ENCODE measurements at places on chromosomes 5 and 9. TPM values are rescaled to one million over a fixed set of nuclear protein-coding genes. Genes with fewer than 3 reads are reported as not detected.

GRCh38 chr5:174300941-174301761 lies 255.6 kb downstream of the NSG2 start:
- H3K27me3 ChIP-seq: peaks cover 38% of the 10 kb centered on the region
- H3K4me3 ChIP-seq: no peak overlapping the region
- H3K4me1 ChIP-seq: peaks cover 13% of the 10 kb centered on the region
- H3K36me3 ChIP-seq: peaks cover 4% of the 10 kb centered on the region
- no peak overlapping the region for H3K27ac ChIP-seq
- no peak for DNase-seq

GRCh38 chr9:90803860-90804593 lies 2.4 kb downstream of the SYK start:
- H3K36me3 ChIP-seq: peaks cover 2% of the 10 kb centered on the region
- H3K27ac ChIP-seq: no peak overlapping the region
- H3K4me3 ChIP-seq: no peak overlapping the region
- DNase-seq: no peak
- H3K27me3 ChIP-seq: peaks cover 58% of the 10 kb centered on the region

The RMI1 gene
- total RNA-seq: 7.7 TPM

The SLC34A1 gene
- not detected for total RNA-seq

The CCNI2 gene
- not detected for total RNA-seq

- H3K4me1 ChIP-seq: peaks cover 23% of the 10 kb centered on the region
- no peak for DNase-seq
- no peak overlapping the region for H3K27ac ChIP-seq
- no peaks in the 10 kb centered on the region for H3K27me3 ChIP-seq
These were observed 1.7 kb upstream of the CNTRL start for GRCh38 chr9:121073038-121073437.

DNA sequence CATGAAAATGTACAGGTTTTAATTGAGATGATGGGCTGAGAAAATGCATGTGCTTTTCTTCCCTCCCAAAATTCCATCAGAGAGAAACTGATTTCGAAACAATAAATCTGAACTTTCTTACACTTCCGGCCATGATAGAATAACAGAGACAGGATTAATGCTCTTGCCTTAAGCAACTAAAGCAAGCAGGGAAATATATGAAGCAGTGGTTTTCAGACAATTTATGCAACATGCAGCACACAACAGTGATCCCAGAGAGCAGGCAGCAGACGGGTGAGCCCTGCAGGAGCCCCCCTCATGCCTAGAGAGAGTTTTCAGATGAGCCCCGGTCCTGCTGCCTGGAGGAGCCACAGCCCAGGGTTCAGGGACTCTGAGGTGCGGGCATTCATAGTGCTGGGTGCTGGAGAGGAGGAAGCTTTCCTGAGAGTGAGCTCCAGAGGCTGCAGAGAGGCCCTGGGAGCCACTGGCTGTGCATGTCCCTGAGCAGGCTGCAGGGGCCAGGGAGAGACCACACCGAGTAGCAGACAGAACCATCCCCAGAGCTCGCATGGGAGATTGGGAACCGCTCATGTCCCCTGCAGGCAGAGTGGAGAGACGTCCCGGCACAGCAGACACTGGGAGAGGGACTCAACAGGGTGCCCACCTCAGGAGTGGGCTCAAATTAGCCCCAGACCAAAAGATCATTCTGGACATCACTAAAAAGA lies 143.5 kb downstream of the OLFM1 start:
- H3K27me3 ChIP-seq: peaks cover 46% of the 10 kb centered on the region
- no peak overlapping the region for H3K4me3 ChIP-seq
- peak; percentile 70 for DNase-seq
- H3K4me1 ChIP-seq: no peaks in the 10 kb centered on the region

The KIF12 gene
- 0.39 TPM for total RNA-seq

GRCh38 chr9:128555180-128555721 lies 2.9 kb downstream of the SPTAN1 start:
- H3K27ac ChIP-seq: no peak overlapping the region
- no peak overlapping the region for H3K4me3 ChIP-seq
- H3K27me3 ChIP-seq: no peaks in the 10 kb centered on the region
- no peaks in the 10 kb centered on the region for H3K36me3 ChIP-seq
- H3K4me1 ChIP-seq: peaks cover 48% of the 10 kb centered on the region

- DNase-seq: peak; percentile 93
- H3K4me3 ChIP-seq: no peak overlapping the region
- H3K36me3 ChIP-seq: peaks cover 17% of the 10 kb centered on the region
- H3K27me3 ChIP-seq: no peaks in the 10 kb centered on the region
- peaks cover 15% of the 10 kb centered on the region for H3K4me1 ChIP-seq
These were observed 12.3 kb downstream of the PRR7 start for GRCh38 chr5:177458912-177459350.

GRCh38 chr5:114857941-114858551 lies 311.7 kb downstream of the TRIM36 start:
- H3K4me1 ChIP-seq: no peaks in the 10 kb centered on the region
- H3K27me3 ChIP-seq: no peaks in the 10 kb centered on the region
- no peak for DNase-seq
- no peak overlapping the region for H3K4me3 ChIP-seq
- H3K27ac ChIP-seq: no peak overlapping the region

DNA sequence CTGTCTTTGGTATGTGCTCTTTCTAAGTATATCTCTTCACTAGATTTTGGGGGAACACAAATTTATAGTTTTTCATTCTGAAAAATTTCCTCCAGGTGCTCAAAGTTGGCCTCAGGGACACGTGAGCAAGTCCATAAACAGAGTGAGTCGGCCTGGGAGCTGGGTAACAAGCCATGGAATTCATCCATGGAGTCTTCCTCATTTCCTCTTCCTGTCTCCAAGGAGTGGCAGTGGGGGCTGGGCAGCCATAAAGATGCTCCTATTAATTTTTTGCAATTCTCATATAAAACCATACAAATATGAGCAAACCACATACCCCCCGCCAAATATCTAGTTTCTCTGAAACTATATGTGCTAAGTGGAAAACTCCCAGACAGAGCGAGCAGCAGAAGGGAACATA lies 136.6 kb upstream of the OTULINL start:
- H3K27me3 ChIP-seq: no peaks in the 10 kb centered on the region
- H3K4me1 ChIP-seq: peaks cover 93% of the 10 kb centered on the region
- H3K27ac ChIP-seq: peak overlapping the region; percentile 99
- no peak for DNase-seq
- H3K4me3 ChIP-seq: peak overlapping the region; percentile 36

DNA sequence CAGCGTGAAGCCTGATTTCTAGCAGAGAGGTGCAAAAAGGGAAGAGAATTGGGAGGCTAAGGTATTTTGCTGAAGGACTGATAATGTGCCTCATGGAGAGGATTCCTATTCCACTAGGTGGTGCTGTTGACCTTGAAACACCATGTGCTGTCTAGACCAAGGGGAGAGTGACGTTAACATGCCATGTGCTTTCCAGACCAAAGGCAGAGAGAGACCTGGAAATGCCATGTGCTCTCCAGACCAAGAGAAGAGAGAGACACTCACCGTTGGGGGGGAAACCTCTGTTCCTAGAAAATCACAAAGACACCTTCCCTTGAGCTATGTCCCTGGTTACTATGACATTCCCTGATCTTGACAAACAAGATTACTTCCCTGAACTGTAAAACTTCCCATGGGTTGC lies 286.0 kb upstream of the TUSC1 start:
- no peaks in the 10 kb centered on the region for H3K27me3 ChIP-seq
- no peak overlapping the region for H3K4me3 ChIP-seq
- H3K4me1 ChIP-seq: peaks cover 3% of the 10 kb centered on the region
- no peak overlapping the region for H3K27ac ChIP-seq

The FAM153A gene
- total RNA-seq: not detected

The BHMT gene
- not detected for total RNA-seq

The SLIT3 gene
- total RNA-seq: 119 TPM

- no peaks in the 10 kb centered on the region for H3K36me3 ChIP-seq
- DNase-seq: no peak
- H3K4me3 ChIP-seq: no peak overlapping the region
- peaks cover 4% of the 10 kb centered on the region for H3K27me3 ChIP-seq
- no peak overlapping the region for H3K27ac ChIP-seq
- H3K4me1 ChIP-seq: no peaks in the 10 kb centered on the region
These were observed 35.6 kb downstream of the CCL28 start for GRCh38 chr5:43376496-43377140.

The NMUR2 gene
- not detected for total RNA-seq

DNA sequence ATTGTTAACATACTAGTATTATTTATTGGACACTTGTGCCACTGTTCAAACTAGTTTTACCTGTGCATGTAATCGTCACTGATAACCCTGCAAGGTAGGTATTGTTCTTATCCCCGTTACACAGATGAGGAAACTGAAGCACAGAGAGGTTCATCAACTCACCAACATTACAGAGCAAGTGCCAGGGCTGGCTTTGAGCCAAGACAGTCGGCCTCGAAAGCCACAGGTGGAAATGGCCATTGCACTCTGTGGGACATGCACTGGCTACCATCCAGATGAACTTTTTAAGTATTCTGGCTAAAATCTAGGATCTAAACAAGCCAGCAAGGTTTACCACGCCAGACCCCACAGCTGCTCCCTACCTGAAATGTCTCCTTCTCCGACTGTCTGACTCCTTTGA lies 57.9 kb downstream of the TEX10 start:
- no peak overlapping the region for H3K4me3 ChIP-seq
- no peaks in the 10 kb centered on the region for H3K4me1 ChIP-seq
- H3K36me3 ChIP-seq: peaks cover 28% of the 10 kb centered on the region
- no peak overlapping the region for H3K27ac ChIP-seq
- no peaks in the 10 kb centered on the region for H3K27me3 ChIP-seq

GRCh38 chr9:126982215-126983002 lies 67.8 kb downstream of the RALGPS1 start:
- no peaks in the 10 kb centered on the region for H3K27me3 ChIP-seq
- DNase-seq: no peak
- no peak overlapping the region for H3K27ac ChIP-seq
- H3K4me3 ChIP-seq: no peak overlapping the region
- peaks cover 2% of the 10 kb centered on the region for H3K36me3 ChIP-seq
- H3K4me1 ChIP-seq: peaks cover 16% of the 10 kb centered on the region

DNA sequence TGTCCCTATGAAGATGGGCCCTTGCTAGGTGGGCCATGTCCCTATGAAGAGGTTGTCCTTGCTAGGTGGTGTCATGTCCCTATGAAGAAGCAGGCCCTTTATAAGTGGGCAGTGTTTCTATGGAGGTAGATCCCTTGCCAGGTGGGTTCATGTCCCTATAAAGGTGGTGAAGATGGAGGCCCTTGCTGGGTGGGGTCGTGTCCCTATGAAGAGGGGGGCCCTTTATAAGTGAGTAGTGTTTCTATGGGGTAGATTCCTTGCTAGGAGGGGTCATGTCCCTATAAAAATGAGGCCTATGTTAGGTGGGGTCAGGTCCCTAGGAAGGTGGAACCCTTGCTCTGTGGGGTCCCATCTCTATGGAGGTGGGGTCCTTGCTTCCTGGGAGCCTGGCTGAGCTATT lies 283.4 kb upstream of the IRX2 start:
- H3K36me3 ChIP-seq: no peaks in the 10 kb centered on the region
- H3K4me3 ChIP-seq: no peak overlapping the region
- H3K27ac ChIP-seq: no peak overlapping the region
- H3K4me1 ChIP-seq: no peaks in the 10 kb centered on the region

The CDC20B gene
- not detected for total RNA-seq

The GRIN3A gene
- not detected for total RNA-seq

GRCh38 chr5:108813673-108814072 lies 66.0 kb downstream of the FER start:
- no peaks in the 10 kb centered on the region for H3K36me3 ChIP-seq
- no peaks in the 10 kb centered on the region for H3K27me3 ChIP-seq
- no peak overlapping the region for H3K27ac ChIP-seq
- no peak for DNase-seq
- peaks cover 12% of the 10 kb centered on the region for H3K4me1 ChIP-seq
- H3K4me3 ChIP-seq: no peak overlapping the region

The C9orf50 gene
- total RNA-seq: 0.39 TPM

GRCh38 chr5:111675201-111675934 lies 81.6 kb downstream of the NREP start:
- no peaks in the 10 kb centered on the region for H3K27me3 ChIP-seq
- H3K36me3 ChIP-seq: no peaks in the 10 kb centered on the region
- H3K4me1 ChIP-seq: peaks cover 33% of the 10 kb centered on the region
- DNase-seq: no peak
- H3K4me3 ChIP-seq: no peak overlapping the region

- peaks cover 12% of the 10 kb centered on the region for H3K4me1 ChIP-seq
- peak overlapping the region; percentile 78 for H3K4me3 ChIP-seq
- H3K27me3 ChIP-seq: peaks cover 6% of the 10 kb centered on the region
- DNase-seq: no peak
- no peaks in the 10 kb centered on the region for H3K36me3 ChIP-seq
- H3K27ac ChIP-seq: no peak overlapping the region
These were observed 55.4 kb downstream of the ACER2 start for GRCh38 chr9:19464061-19464763.

DNA sequence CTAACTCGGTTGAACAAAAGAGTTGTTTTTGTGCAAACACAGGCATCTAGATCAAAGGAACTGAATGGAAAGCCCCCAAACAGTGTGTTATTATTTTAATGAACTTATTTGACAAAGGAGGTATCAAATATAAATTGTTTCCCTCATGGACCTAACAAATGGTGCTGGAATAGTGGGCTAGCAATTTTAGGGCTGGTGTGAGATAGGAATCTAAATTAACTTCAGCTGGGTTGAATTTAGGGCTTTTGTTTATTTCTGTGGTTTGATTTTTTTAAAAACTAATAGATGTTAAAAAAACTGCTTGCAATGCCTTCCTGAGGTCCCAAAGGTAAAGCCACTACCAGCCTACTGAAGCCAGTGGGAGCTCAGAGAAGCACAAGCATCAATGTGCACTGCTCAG lies 42.1 kb downstream of the TTC39B start:
- no peak overlapping the region for H3K27ac ChIP-seq
- DNase-seq: no peak
- H3K4me1 ChIP-seq: peaks cover 46% of the 10 kb centered on the region
- H3K4me3 ChIP-seq: no peak overlapping the region
- no peaks in the 10 kb centered on the region for H3K27me3 ChIP-seq
- no peaks in the 10 kb centered on the region for H3K36me3 ChIP-seq

GRCh38 chr5:91145333-91145620 lies 237.8 kb downstream of the ARRDC3 start:
- no peak overlapping the region for H3K27ac ChIP-seq
- no peaks in the 10 kb centered on the region for H3K27me3 ChIP-seq
- peaks cover 5% of the 10 kb centered on the region for H3K4me1 ChIP-seq
- no peaks in the 10 kb centered on the region for H3K36me3 ChIP-seq
- DNase-seq: no peak

The NFIB gene
- 63.1 TPM for total RNA-seq

GRCh38 chr5:176744584-176744965 lies 65.8 kb upstream of the UNC5A start:
- H3K4me3 ChIP-seq: no peak overlapping the region
- H3K27me3 ChIP-seq: peaks cover 74% of the 10 kb centered on the region
- H3K36me3 ChIP-seq: no peaks in the 10 kb centered on the region
- no peaks in the 10 kb centered on the region for H3K4me1 ChIP-seq
- DNase-seq: no peak
